IMR-90 (cell line): ENCODE measurements at places on chromosomes 7 and 10. TPM values are rescaled to one million over a fixed set of nuclear protein-coding genes. Genes with fewer than 3 reads are reported as not detected.

OR2A5 gene
- total RNA-seq = not detected in 2 replicates

TMEM213 gene
- not detected in 2 replicates for total RNA-seq

DRGX gene
- not detected in 2 replicates for total RNA-seq

SYT15 gene
- total RNA-seq = 0.54 and 1.1 TPM in 2 replicates

ATG9B gene
- total RNA-seq = 0.18 TPM in 1 of 2 replicates, not detected in the other

IL2RA gene
- not detected in 2 replicates for total RNA-seq
